Stimulated activated CD4-positive, alpha-beta T cell treated with anti-CD3 and anti-CD28 coated beads, Interleukin-1b, Interleukin-23, amount 100 ng/mL, for 4 hours (primary cell): ENCODE measurements at places on chromosomes 16 and 17.
A peak's percentile ranks its signal among the peaks of the same experiment; 100 is the strongest.

DNA sequence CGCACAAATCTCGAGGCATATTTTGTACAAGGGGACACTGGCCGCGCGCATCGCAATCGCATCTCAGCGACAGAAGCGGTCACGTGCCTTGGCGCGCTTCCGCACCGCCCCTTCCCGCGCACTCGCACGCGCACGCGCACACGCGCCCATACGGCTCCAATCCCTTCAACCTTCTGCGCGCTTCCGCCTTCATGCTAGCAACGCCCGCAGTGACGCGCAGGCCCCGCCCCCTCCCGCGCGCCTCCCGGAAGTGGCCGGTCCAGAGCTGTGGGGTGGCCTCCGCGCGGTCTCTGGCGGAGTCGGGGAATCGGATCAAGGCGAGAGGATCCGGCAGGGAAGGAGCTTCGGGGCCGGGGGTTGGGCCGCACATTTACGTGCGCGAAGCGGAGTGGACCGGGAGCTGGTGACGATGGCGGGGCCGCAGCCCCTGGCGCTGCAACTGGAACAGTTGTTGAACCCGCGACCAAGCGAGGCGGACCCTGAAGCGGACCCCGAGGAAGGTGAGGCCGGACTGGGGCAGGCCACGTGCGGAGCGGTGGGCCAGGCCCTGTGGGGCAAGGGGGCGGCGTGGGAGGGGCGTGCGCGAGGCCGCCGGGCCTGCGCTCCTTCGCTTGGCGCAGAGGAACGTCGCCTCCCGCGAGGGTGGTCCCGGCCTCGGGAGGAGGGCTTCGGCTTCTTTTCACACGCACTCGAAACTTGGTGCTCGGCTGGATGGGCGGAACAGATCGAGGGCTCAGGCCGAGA is at the start of gene AATF:
TSS of gene AATF (plus strand) at position 238 of the 744 bp plus-strand sequence. CDS start at position 410, 172 bp downstream.
- peak; percentile 91 for DNase-seq

DNA sequence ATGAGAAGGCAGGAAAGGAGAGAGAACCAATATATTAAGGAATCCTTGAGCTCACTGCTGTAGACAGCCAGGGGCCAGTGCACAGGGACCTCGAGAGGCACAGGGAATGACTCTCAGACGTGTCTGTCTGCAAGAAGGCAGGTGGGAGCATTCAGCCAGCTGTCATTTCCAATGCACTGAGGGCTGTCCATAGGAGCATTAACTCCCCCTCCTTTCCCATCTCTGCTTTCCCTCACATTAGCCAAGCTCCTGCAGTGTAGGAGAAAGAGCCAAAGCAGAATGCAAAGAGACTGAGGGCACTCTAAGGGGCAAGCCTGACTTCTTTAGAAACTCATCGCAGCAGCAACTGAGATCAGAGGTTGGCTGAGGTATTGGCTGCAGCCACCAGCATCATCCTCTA is 218.3 kb downstream of the CDH13 start:
- no peak for DNase-seq

DNA sequence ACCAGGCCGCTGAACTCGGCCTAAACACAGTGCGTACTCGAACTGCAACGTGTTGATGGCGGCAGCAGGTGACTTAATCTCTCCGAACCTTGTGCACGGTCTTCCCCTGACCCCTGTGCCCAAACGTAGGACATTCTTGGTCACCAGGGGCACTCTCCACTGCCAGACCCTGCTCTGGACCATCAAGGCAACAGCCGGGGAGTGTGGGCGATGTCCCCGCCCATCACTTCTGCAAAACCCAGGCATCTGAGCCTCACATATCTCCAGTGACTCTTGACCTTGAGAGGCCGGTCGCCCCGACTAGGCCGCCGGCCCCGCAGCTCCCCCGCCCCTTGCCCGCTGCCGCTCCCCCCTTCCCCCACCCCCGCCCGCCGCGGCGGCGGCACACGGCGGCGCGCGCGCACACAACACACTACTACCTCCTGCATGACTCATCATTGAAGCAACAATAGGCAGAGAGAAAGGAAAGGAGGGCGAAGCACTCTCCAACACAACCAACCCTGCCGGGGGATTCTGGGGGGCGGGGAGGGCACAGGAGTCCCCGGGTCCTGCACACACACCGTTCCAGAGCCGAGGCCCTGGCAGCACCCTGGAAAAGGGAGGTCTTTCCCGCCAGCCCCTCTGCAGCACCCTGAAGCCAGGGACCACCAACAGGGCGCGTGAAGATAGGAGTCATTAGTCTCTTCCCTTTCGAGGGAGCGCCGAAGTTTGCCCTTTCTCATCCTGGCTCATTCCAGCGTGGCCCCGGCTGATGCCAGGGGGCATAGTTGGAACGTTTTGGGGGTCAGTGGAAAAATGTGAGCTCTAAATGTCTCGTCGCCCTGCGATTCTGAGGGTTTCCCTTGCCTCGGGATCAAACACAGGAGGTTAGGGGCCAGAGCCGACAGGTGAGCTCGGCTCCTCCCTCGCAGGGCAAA is 1.9 kb downstream of the MNT start:
- peak; percentile 51 for DNase-seq

GRCh38 chr17:8492121-8492520 is 56.4 kb downstream of the NDEL1 start:
- no peak for DNase-seq

GRCh38 chr16:54554581-54554980 is 268.0 kb upstream of the IRX3 start:
- DNase-seq, result no peak

GRCh38 chr16:81293909-81294802 is 20.6 kb upstream of the GAN start:
- DNase-seq, result no peak

GRCh38 chr17:60506312-60506711 is 19.7 kb downstream of the APPBP2 start:
- DNase-seq, result no peak

DNA sequence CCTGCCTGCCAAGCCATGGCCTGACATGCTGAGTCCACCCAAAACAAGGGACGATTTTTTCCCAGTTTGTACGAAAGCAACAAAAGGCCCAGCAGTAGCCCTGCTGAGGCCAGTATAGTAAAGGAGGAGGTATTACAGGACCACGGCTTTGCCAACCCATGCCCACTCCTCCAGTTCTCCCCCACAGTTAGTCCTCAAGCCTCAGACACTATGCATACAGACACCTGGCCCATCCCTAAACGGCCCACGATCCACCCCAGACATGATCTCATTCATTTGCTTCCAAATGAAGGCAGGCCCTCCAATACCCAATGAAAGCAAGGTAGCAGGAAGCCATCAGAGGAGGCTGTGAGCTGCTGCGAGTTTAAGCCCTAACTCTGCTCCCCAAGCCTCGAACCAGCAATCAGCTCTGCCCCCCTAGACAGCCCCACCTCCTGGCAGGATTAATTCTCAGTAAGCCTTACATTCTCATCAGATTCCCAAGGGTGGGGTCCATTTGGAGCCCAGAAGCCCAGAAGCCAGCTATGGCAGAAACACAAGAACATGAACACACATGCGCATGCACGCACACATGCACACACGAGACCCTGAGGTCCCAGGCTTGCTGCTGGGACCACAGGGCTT is 4.9 kb downstream of the HDAC5 start:
- DNase-seq, result no peak

GRCh38 chr16:4109250-4109736 is 6.9 kb downstream of the ADCY9 start:
- DNase-seq, result no peak

- no peak for DNase-seq
Measured at GRCh38 chr16:75952124-75952523, 225.8 kb upstream of the CPHXL start.

- no peak for DNase-seq
Measured at GRCh38 chr16:67967183-67967957, 1.1 kb downstream of the SLC12A4 start.

- DNase-seq, result no peak
Measured at GRCh38 chr16:74169066-74169465, 127.5 kb upstream of the PSMD7 start.

DNA sequence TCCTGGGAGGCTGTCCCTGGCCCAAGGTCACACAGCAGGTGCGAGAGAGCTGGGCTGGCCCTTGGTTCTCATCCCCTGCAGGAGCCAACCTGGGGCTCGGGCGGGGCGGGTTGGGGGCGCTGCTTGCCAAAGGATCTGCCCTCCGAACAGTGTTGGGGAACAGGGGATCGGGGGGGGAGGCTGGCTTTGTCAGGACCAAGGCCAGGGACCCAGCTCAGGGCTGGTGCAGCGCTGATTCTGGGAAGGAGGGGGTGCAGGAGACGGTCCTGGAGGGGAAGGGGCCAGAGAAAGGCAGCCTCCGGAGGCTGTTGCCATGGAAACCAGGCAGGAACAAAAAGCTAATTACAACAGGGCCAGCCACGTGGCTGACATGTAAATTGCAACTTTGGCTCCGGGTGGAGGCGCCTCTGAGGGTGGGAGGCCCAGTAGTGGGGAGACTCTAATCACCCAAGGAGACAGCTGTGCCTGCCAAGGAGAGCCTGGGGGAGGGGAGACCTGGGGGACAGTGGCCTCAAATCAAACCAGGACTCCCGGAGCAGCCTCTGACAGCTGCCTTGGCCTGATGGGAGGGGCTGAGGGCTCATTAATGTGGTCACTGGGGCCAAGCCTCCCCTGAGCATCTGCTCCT is 1.3 kb downstream of the TUBB3 start:
- no peak for DNase-seq

DNA sequence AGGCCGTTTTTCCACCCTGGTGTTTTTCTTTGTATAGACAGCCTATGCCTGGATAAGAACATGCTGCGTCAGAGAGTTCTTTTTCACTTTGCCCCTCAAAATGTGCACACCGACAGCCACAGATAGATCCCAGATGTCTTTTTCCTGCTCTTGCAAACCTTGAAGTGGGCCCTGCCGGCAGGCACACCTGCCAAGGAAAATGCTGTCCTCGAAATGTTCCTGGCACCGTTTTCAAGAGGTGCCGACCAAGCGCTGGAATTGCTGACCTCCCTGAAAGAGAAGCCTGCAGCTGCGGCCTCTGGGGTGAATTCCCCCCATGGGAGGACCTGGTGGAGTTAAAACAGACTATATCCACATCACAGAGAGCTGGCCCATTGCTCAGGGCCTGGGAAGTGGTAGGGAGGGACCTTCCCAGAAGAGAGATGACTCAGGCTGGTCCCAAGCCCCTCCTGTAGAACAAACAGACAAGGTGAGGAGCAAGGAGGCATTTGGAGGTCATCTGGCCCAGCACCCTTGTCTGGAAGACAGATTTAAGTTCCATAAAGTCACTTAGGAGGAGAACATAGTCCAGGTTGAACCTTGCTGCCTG is 668.1 kb downstream of the MAF start:
- no peak for DNase-seq

DNA sequence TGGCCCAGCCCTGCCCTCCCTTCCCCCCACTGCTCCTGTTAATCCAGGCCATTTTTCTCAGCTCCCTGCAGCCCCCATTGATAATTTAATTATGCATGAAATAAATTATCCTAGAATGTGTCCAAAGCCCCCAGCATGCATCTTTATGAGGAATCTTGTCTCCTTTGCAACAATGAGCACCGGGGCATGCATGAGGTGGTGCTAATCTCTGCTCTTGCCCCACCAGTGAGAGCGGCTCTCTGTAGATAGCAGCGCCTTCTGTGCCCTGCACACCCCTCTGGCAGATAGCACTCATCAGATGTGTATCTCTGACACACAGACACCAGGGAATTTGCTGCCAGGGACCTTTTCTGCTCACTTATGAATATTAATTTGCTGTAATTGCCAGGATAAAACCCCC is 140.2 kb upstream of the CDC42EP4 start:
- DNase-seq, result no peak

- DNase-seq, result no peak
Measured at GRCh38 chr16:65413861-65414260, 292.0 kb upstream of the CDH11 start.
